ENCODE measurements at places on chromosomes 7 and 10.

GRCh38 chr10:36880898-36881297 is 244.5 kb upstream of the ANKRD30A start:
- peak; percentile 41 for DNase-seq

DNA sequence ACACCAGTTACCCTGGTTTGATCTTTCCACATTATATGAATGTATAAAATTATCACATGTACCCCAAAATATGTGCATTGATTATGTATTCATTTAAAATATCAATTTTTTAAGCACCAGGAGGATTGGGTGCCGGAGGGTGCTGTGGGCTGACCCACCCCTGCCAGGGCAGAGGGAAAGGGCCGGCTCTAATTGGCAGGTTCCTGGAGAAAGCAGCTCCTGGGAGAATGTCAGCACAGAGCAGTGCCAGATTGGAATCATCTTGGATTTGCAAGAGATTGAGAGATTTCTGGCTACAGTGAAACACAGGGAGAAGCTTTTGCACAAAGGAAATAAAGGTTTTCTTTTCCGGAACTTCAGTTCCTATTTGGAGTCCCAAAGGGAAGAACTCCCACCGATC is 264.4 kb upstream of the TCERG1L start:
- no peak for DNase-seq

DNA sequence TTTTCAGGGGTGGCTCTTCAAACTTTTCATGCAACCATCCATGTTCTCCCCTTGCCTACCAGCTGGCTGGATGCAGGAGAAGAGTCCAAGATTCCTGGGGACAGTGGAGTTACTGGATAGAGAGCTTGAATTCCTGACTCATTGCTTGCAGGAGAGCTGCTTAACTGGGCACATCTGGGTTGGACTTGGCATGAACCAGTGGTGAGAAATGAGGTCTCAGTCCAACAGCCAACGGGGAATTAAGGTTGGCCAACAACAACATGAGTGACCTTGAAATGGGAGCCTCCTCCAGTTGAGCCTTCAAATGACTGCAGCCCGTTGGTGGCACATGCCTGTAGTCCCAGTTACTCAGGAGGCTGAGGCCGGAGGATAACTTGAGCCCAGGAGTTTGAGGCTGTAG is 58.1 kb upstream of the OPN4 start:
- no peak for DNase-seq

- no peak for DNase-seq
These were observed 17.8 kb downstream of the ENO4 start for GRCh38 chr10:116866987-116867595.

DNA sequence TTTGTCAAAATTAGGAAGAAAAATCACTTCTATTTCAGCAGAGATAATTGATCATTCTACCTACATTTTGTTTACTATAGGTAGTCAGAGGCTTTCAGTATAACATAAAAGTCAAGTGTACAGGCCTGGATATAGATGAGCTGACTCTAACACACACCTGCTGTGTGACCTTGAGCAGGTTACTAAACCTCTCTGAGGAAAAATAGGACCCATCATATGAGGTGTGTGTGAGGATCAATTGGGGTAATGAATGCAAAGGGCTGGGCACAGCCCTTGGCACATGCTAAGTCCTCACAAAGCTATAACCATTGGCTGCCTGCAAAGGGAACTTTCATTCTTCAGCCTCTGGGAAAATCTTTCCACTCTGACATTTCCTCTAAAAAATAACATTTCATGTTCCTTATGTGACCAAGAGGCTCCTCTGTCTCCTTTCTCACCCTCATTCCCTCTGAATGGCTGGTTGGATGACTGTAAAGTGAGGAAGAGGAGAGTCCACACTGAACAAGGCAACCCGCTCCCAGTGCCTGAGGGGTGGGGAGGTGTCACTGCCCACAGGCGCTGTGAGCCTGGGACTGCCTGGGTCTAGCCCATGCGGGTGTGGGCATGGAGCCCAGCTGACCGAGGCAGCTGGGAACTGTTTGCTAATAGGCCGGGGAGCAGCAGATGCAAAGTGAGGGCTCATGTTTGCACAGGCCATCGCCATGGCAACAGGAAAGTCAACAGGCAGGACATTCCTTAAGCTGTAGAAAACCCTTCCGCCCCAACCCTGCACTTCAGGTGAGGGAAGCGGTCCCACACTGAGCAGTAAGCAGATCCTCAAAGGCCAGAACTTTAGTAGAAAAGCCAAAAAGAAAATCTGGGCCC is 36.8 kb downstream of the MYOF start:
- DNase-seq: peak; percentile 12

GRCh38 chr7:20748853-20749252 is 37.8 kb downstream of the SP8 start:
- no peak for DNase-seq

- no peak for DNase-seq
These were observed 17.8 kb upstream of the MAGI2 start for GRCh38 chr7:79471283-79471682.

DNA sequence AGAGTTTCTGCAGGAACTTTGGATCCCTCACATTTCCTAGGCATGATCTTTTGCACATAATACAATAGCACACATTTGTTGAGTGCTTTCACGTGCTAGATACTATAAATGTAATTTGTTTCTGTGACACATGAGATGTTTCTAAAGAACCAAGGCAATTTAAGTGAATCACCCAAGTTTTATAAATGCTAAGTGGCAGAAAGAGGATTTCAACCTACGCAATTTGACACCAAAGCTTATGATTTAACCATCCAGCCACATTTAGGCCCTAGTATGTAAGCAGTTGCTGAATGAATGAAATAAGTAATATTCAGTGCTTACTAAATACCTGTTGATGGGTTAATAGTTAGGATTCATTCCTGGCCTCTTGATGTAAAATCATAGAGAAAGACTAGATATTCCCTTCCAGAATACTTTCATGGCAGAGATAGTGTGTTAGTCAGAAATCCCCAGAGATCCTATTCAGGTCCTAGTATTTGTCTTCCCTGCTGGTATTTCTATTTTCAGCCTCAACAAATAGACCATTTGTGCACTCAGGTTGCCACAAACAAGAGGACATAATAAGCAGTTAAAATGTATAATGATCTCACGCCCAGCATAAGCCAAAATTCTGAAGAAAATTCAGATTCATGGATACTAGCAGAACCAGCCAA is 572.6 kb downstream of the IPMK start:
- DNase-seq: no peak

DNA sequence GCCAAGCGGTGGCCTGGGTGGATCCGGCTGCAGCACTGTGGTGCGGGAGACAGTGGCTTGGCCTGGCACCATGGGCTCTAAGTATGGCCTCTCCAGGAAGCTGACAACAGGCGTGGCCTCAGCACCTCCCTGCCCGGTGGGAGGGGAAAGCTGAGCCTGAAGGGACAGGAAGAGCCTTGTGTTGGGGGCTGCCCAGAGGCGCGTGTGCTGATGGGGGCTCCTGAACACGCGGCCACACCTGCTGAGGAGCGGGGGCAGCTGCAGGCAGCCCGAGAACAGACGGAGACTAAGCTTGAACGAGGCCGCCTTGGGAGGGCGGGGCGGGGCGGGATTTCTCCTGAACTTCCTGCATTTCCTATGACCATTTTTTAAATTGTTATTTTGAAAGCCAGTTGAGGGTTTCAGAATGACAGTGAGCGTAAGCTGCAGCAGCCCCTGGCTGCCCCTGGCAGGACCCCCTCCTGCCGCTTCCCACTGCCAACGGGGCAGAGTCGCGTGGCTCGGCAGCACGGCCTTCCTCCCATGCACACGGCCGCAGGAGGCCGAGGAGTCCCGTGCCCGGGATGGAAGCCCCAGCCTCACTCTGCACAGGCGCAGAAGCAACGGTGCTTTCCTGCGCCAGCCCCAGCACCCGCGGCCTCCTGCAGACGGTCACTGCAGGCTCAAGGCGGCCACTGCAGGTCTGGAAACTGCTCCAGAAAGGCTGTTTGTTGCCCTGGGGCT is 43.2 kb downstream of the DPYSL4 start:
- DNase-seq: no peak

- no peak for DNase-seq
These were observed 13.9 kb downstream of the NAPEPLD start for GRCh38 chr7:103134836-103135554.

GRCh38 chr7:114548081-114548980 is 133.7 kb downstream of the FOXP2 start:
- DNase-seq: no peak

GRCh38 chr7:17362439-17363105 is 64.1 kb downstream of the AHR start:
- no peak for DNase-seq

DNA sequence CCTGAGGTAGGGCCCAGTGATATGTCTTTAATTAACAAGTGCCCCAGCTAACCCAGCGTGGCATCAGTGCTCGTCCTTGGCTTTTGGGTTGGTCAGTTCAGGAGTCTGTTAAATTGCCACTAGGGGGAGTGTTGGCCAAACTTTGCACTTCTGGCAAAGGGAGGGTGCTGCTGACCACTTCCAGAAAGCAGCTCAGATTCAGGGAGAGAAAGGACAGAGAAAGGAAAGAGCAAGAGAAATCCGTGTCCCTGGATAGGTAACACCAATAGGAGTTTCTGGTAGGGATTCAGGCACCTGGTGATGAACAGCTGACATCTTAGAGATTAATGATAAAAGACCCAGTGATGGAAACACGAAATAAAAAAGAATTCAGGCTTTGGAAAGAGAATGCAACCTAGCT is 243.1 kb upstream of the AOAH start:
- DNase-seq: peak; percentile 66

DNA sequence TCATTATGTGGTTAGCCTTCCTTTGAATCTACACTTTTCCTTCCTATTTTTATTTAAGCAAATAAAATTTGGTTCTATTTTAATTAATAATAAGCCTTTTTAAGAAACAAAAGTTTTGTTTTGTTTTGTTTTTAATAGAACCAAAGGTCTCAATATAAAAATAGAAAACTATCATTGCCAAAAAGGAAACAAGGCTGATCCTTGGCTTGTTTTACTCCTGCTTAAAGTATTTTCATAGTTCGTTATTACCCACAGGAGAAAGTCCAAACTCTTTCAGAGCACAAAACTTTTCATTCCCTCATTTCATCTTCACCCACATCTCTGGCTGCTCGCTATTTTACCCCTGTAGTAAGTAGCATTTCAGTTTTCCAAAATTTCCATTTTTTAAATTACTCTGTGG is 374.8 kb downstream of the SEMA3D start:
- no peak for DNase-seq

DNA sequence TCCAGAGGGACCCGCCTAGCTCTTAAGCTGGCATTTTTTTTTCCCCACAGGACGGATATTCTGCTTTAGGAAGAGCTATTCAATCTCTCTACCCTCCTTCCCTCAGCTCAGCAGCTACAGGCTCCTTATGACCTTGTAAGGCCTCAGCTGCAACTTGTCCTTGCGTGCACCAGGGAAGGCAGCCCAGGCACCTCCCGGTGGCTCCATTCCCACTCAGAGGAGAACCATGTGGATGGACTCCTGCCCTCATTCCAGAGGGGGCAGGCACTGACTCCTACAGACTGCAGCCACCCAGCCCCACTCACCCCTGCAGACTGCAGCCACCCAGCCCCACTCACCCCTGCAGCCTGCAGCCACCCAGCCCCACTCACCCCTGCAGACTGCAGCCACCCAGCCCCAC is 73.7 kb downstream of the ITIH5 start:
- peak; percentile 5 for DNase-seq

DNA sequence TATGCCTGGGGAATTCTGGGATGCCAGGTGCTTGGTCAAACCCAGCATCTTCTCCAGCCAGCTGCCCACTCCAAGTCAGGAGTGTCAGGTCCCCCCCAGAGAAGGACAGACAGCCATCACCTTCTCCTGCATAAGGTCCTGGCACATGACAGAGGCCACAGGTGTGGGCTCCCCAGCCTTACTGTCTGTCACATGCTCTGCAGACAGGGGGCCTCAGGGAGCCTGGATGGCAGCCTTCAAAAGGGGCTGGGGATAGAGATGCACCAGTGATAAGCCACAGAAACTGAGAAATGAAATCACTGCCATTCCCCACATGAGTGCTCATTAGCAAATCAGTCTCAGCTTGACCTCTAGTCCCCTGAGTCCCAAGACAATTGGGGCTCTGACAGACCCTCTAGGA is 72.9 kb downstream of the PLXNA4 start:
- peak; percentile 16 for DNase-seq

DNA sequence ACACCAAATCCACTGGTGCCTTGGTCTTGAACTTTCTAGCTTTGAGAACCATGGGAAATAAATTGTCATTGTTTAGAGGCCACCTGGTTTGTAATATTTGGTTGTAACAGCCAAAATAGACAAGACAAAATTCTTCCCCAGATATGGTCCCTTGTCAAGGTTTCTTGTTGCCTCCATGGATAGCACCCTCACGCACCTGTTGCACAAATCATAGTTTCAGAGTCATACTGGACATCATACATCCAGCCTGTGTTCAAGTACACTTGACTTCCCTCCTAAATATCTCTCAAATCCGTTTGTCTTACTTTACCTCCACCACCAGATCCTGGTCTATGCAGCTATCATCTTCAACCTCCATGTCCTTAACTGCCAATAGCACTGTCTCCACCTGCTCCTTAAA is 256.7 kb upstream of the IGFBP3 start:
- no peak for DNase-seq

- no peak for DNase-seq
These were observed 5.3 kb downstream of the AGMO start for GRCh38 chr7:15556339-15557105.

DNA sequence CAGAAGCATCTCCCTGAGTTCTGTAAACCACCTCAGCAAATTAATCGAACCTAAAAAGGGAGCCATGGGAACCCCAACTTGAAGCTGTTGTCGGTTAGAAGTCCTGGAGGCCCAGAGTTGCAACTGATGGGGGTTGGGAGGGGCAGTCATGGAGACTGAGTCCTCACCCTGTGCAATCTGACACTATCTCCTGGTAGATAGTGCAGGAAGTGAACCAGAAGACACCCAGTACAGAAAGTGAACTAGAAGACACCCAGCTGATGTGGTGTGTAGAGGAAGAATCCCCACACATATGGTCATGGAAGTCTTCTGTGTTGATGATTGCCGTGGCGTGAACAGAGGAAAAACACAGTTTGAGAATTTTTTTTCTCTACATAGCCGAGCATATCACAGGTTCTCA is 58.8 kb upstream of the SRRM3 start:
- DNase-seq: no peak

GRCh38 chr7:54823776-54824175 is 64.8 kb upstream of the SEC61G start:
- no peak for DNase-seq

Data from NAMALWA (cell line).